ENCODE measurements at places on chromosomes 11 and 22. TPM values are rescaled to one million over a fixed set of nuclear protein-coding genes. Genes with fewer than 3 reads are reported as not detected.

The OR5B12 gene
- not detected for total RNA-seq

The TNNT3 gene
- total RNA-seq: 27.9 TPM

The OR56A1 gene
- total RNA-seq: 0.16 TPM

The RIMBP3B gene
- not detected for total RNA-seq

DNA sequence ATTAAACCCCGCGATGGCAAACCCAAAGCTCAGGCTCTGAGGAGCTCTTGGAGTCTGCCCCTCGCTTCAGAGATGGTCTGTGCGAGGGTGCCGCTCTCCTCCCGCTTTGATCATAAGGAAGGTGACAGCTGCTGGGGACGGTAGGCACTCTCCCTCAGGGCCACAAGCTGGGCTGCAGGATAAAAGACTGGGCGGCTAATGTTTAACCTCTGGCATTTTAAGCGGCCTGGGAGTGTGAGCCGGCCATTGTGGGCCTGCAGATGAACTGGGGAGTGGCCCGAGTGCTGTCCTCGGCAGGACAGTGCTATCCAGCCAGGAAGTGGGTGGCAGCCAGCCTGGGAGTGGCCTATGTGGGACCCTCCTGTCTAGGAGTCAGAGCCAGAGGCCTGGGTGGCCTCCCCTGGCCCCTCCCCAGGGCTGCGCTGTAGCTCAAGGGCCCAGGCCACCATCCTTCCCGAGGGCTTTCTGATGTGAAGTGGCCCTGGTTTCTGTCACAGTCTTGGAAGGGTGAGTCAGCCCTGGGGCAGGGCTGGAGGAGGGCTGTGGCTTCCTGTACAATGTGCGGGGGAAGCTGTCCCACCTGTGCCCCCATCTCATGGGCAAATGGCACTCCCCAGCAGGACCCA, 58.7 kb upstream of the PRODH start:
- no peak overlapping the region for H3K27ac ChIP-seq
- H3K4me1 ChIP-seq: no peaks in the 10 kb centered on the region
- H3K36me3 ChIP-seq: no peaks in the 10 kb centered on the region
- DNase-seq: no peak

GRCh38 chr11:60165951-60166350, 16.9 kb downstream of the MS4A6A start:
- no peak for DNase-seq
- no peaks in the 10 kb centered on the region for H3K27me3 ChIP-seq
- H3K27ac ChIP-seq: no peak overlapping the region
- no peak overlapping the region for H3K4me3 ChIP-seq
- no peaks in the 10 kb centered on the region for H3K4me1 ChIP-seq

- no peak for DNase-seq
- H3K4me1 ChIP-seq: peaks cover 11% of the 10 kb centered on the region
- H3K27ac ChIP-seq: no peak overlapping the region
These were observed 6.3 kb downstream of the CRY2 start for GRCh38 chr11:45853332-45854219.

DNA sequence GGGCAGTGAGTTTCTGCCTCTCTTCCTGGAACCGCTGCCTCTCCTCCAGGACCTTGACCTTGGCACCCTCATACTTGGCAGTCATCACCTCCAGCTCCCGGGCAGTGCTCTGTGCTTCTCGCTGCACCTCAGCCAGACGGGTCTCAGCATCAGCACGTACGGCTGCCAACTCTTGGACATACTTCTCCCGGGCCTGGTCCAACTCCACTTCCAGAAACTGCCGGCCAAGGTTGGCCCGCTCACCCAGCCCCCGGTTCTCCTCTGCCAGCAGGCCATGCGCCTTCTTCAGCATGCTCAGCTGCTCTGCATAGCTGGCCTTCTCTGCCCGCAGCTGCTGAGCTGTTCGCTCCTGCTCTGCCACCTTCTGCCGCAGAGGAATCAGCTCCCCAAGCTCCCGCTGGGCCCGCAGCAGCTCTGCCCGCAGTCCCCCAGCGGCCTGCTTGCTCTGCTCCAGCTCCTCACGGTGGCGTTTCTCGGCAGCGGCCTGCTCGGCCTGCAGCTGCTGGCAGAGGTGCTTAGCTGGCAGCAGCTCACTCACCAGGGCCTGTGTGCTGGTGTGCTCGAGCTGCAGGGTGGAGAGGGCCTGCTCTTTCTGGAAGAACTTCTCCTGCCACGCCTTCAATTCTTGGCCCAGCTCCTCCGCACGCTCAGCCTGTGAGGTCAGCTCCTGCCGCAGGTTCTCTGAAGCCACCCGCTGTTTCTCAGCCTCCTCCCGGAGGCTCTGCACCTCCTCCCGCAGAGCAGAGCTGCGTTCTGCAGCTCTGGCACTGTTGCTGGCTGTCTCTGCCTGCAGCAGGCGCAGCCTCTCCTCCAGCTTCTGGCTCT, 14.4 kb downstream of the IL18BP start:
- H3K4me3 ChIP-seq: no peak overlapping the region
- H3K36me3 ChIP-seq: peaks cover 96% of the 10 kb centered on the region
- no peak for DNase-seq
- H3K27ac ChIP-seq: no peak overlapping the region
- no peaks in the 10 kb centered on the region for H3K4me1 ChIP-seq

- DNase-seq: no peak
- no peak overlapping the region for H3K27ac ChIP-seq
- H3K36me3 ChIP-seq: no peaks in the 10 kb centered on the region
- H3K4me1 ChIP-seq: no peaks in the 10 kb centered on the region
These were observed 35.1 kb downstream of the TRIM29 start for GRCh38 chr11:120102864-120103122.

- no peak for DNase-seq
- no peaks in the 10 kb centered on the region for H3K4me1 ChIP-seq
- H3K27ac ChIP-seq: no peak overlapping the region
- H3K27me3 ChIP-seq: no peaks in the 10 kb centered on the region
- no peak overlapping the region for H3K4me3 ChIP-seq
These were observed 1002.3 kb upstream of the TENM4 start for GRCh38 chr11:80443177-80443576.

All from natural killer cell (primary cell).